Occipital lobe (tissue), 3 donors: ENCODE measurements at places on chromosomes 6 and 20. TPM values are rescaled to one million over a fixed set of nuclear protein-coding genes. Genes with fewer than 3 reads are reported as not detected.

DNA sequence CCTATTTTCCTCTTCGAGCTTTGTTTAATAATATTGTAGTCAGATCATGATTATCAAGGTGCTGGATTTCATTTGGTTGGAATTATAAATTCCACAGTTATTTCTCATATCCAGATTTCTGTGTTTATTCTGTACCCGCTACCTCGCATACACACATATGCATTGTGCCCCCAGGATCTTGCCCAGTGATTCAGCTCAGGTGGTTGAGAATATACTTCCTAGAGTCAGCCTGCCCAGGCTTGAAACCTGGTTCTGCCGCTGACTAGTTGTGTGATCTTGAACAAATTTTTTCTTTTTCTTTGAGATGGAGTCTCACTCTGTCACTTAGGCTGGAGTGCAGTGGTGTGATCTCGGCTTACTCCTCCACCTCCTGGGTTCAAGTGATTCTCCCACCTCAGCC, 14.7 kb downstream of the GINM1 start:
- no peak for DNase-seq

- no peak for DNase-seq
These were observed 51.6 kb downstream of the RALY start for GRCh38 chr20:34045294-34045693.

The GRM1 gene
- total RNA-seq: 22.3 TPM

The ERVFRD-1 gene
- not detected for total RNA-seq

DNA sequence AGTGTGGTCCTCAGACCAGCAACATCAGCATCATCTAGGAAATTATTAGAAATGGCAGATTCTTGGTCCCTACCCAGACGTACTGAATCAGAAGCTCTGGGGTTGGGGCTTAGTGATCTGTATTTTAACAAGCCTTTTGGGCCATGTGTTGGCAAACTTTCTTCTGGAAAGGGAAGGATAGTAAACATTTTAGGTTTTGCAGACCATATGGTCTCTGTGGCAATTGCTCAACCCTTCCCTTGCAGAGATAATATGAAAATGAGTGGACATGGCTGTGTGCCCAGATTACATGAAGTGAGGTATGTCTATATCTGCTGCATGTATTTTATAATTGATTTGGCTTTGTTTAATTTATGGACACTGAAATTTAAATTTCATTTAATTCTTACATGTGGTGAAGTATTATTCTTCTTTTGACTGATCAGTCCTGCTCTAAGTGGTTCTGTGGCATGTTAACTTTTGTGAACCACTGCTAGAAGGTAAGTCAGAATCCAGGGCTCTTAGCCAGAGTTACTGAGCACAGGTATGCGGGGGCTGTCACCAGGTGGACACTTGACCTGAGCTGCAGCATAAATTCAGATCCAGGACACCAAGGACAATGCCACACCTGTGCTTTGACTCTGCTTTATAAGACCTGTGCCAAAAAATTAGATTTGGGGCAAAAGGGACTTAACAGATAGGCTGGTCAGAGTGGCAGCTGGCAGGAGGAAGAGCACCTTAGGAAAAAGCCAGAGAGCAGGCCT, 43.2 kb downstream of the LY86 start:
- DNase-seq: no peak

The TMX4 gene
- 46.8 TPM for total RNA-seq

The NOX3 gene
- not detected for total RNA-seq

DNA sequence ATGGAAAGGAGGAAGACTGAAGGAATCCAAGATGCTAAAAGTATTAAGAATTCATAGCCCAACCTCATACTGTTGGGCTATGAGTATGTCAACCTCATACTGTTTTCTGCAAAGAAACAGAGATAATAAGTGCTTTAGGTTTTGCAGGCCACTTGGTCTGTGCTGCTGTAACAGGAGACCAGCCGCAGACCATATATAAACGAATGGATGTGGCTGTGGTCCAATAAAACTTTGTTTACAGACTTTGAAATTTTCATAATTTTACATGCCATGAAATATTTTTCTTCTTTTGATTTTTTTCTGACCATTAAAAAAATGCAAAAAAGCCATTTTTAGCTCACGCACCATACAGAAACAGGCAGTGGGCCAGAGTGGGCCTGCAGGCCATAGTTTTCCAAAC, 13.7 kb upstream of the THBD start:
- no peak for DNase-seq

DNA sequence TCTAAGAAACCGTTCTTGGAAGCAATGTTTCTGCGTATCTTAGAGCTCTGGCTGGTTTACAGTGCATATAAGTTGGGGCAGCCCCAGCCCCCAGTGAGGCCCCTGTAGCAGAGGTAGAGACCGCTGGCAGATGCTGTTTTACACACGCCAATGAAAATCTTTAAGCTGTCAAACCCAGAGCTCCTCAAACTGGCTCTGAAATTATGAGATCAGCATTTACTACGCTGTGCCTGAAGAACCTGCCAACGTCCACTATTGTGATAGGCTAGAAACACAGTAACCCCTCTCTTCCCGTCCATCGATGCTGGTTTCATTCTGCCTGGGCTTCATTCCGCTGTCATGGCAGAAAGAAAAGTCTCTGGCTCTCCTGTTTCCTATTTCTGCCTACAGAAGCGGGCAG, 160.6 kb downstream of the SMOC2 start:
- no peak for DNase-seq

- no peak for DNase-seq
These were observed 36.1 kb downstream of the RFPL4B start for GRCh38 chr6:112383191-112383590.

GRCh38 chr6:20411544-20411943, 9.9 kb downstream of the E2F3 start:
- no peak for DNase-seq

The CLDN20 gene
- not detected for total RNA-seq

DNA sequence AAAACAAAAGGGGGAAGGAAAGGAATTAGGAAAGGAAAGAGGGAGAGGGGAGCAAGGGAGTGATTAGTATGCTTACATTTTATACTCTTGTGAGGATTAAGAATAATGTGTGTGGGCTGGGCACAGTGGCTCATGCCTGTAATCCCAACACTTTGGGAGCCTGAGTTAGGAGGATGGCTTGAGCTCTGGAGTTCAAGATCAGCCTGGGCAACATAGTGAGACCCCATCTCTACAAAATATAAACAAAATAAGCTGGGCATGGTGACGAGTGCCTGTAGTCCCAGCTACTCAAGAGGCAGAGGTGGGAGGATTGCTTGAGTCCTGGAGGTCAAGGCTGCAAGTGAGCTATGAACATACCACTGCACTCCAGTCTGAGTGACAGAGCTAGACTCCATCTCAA, 47.0 kb downstream of the SHLD1 start:
- no peak for DNase-seq

DNA sequence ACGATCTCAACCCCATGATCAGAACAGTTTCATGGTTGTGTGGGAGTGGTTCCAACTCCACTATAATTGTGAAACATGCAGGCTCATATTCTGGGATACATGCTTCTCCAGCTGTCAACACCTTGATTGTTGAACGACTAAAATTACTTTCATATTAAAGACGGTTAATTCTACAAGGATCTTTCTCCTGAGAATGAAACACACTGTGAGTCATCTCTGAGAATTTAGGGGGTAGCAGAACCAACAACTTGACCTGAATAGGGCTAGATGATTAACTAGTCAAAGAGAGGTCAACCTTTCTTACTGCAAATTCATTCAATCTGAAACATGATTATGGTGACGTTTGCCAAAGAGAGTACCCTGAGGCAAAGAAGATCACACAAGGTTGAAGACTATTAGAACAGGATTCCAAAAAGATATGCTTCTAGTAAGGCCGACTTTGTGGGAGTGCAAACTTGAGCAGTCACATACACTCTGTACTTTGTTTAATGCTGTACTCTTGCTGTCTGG, 175.2 kb upstream of the CITED2 start:
- DNase-seq: no peak

The PRELID3B gene
- 61.3 TPM for total RNA-seq

- no peak for DNase-seq
These were observed 78.2 kb upstream of the TBX18 start for GRCh38 chr6:84842525-84843166.
